ENCODE measurements at places on chromosomes 16 and 17.

DNA sequence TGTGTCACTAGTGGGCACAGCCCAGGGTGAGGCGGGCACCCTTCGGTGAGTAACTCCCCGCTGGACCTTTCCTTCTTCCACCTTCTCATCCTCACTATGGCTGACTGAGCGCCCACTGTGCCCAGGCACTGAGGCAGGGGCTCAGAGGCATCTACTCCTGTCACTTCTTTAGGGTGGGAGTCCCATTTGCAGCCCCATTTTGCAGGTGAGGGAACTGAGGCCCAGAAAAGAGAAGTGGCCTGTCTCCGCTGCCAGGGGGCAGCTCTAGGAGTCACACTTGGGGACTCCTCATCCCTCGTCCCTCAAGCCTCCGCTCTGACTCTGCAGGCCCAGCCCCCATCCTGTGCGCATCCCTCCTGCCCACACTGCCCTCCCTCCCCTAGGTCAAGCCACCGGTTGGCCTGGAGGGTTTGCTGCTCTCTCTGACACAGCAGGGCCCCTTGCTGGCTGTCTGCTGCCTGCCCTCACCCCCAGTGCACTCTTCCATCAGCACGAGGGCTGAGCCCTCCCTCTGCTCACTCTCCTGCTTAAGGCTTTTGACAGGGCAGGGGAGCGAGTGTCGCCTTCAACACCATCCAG, 62.4 kb downstream of the CNGB1 start:
- no peak for DNase-seq

- DNase-seq: no peak
Measured at GRCh38 chr17:62628831-62629555, 1.5 kb downstream of the MRC2 start.

GRCh38 chr17:56440419-56440818, 153.1 kb upstream of the NOG start:
- no peak for DNase-seq

- no peak for DNase-seq
Measured at GRCh38 chr17:12622726-12623125, 43.0 kb upstream of the MYOCD start.

- DNase-seq: no peak
Measured at GRCh38 chr17:69495787-69496186, 81.3 kb downstream of the MAP2K6 start.

- no peak for DNase-seq
Measured at GRCh38 chr16:1965396-1966001, 873 bp upstream of the RPS2 start.

GRCh38 chr16:15866451-15866850, 9.6 kb upstream of the MYH11 start:
- no peak for DNase-seq

- DNase-seq: no peak
Measured at GRCh38 chr17:11628374-11628773, 30.1 kb downstream of the DNAH9 start.

- no peak for DNase-seq
Measured at GRCh38 chr16:6600167-6600566, 732.5 kb upstream of the RBFOX1 start.

GRCh38 chr17:16352303-16352666, 984 bp downstream of the CENPV start:
- peak; percentile 12 for DNase-seq

DNA sequence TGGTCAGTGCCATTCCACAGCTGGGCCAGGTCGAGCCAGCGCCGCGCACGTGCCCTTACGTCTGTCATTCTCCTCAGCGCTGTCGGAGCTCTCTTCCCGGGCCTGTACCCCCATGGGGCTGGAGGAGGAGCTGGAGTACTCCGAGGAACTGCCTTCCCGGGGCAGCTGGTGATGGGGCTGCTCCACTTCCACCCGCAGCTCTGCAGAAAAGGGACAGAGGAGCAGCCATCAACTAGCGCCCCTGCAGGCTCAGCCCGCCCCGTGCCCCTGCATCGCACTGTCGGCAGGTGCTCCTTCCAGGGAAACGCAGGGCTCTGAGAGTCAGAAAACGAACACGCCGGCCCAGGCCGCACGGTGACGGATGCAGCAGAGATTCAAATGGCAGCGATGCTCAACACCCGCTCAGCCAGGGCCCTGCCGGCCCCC, 20.9 kb downstream of the MAP1LC3B start:
- no peak for DNase-seq

- no peak for DNase-seq
Measured at GRCh38 chr17:67639555-67639954, 78.2 kb upstream of the NOL11 start.

GRCh38 chr17:9271989-9272388, 250.7 kb downstream of the NTN1 start:
- no peak for DNase-seq

DNA sequence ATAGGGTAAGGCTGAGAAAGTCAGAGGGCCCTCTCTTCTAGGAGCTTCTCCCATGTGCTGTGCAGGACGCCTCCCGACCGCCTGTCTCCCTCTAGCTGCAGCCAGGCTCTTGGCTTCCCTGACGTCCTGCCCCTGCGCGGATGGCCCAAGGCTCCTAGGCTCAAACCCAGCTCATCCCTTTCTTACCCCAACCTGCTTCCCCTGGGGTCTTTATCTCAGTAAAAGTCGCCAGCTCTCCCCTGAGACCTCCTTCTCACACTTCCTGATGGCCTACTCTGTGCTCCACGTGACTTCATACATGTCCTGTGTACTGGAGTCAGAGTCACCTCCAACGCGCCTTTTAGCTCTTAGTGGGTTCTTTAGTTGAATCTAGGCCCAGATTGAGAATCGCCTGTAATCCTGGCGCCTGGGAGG, 1.1 kb upstream of the ZNF747 start:
- peak; percentile 44 for DNase-seq

DNA sequence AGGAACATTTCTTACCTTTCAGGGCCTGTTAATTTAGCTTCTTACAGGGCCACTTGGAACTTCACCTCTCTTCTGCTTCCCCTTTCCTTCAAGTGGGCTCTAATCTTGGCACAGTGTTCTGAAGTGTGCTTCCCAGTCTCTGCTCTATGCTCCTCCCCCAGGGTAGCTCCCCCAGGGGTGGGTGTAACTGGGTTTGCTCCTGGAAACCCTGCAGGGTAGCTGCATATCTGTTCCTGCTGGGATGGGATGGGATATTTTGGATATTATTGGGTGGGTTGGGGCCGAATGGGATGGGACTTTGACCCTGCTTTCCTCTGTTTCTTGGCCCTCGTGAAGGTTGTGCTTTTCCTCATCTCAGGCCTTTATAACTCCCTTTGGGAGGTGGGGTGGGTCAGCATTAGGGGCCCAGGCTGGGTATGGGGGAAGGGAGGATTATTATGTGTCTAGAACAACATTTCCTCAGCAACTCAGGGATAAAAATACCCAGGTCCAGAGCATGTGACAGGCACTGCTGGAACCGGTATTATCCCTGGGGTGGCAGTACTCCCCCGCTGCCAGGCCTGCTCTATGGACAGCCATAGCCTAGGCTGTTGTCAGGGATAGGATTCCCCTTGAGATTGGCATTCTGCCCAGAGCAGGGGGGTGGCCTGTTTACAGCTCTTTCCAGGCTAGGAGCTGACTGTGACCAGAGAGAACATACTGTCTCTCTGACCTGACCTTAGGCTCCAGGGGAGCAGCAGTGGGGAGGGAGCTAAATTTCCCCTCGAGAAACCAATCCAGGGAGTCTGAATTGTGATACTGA, 5.0 kb downstream of the NFE2L1 start:
- DNase-seq: no peak

GRCh38 chr16:49342336-49343265, 31.0 kb upstream of the C16orf78 start:
- DNase-seq: no peak

GRCh38 chr16:28494121-28494851, at the start of gene APOBR:
TSS of gene APOBR (plus strand) at chr16:28494643. CDS start at chr16:28494682, 39 bp downstream.
- DNase-seq: peak; percentile 77

DNA sequence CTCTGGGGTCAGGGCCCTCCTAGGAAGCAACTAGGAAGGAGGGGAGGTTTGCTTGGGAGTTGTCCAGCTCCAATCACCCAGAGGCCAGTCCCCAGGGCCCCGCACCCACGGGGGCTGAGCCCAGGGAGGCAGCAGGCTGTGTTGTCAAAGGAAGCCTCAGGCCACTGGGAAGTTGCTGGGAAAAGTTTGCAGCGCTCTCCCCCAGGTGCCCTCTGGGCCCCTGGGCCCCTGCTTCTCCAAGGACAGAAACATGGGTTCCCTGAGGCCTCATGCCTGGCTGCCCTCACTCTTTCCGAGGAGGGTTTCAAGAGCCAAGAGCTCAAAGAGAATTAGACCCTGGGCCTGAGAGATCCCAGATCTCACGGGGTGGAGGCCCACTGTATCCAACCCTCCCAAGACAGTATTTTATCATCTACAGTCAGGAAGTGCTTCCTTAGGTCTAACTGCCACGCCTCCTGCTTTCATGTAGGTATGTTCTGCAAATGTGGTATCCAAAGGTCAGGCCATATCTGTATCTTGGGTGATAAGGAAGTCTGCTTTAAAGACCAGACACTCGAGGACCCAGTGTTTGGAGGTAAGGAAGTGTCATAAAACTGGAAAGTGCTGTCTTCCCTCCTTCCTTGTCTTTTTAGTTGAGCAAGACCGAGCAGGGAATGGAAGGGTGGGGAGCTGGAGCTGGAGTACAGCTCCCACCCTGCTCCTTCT, 44.2 kb upstream of the ZNF423 start:
- DNase-seq: no peak

- no peak for DNase-seq
Measured at GRCh38 chr16:89417352-89417751, 73.0 kb downstream of the ANKRD11 start.
